ENCODE measurements at places on chromosomes 6 and 20. TPM values are rescaled to one million over a fixed set of nuclear protein-coding genes. Genes with fewer than 3 reads are reported as not detected.

SLC17A2 gene
- total RNA-seq = not detected

SRSF12 gene
- total RNA-seq = under 0.01 TPM

UNC93A gene
- not detected for total RNA-seq

NOP56 gene
- total RNA-seq = 130 TPM

TNF gene
- total RNA-seq = not detected

COQ3 gene
- 3.5 TPM for total RNA-seq

WFDC5 gene
- total RNA-seq = not detected

LTB gene
- not detected for total RNA-seq

MUCL3 gene
- total RNA-seq = not detected

TRIM39 gene
- 9.6 TPM for total RNA-seq

HUS1B gene
- not detected for total RNA-seq

ZC2HC1B gene
- not detected for total RNA-seq

SYNDIG1 gene
- total RNA-seq = 2.6 TPM

PTGIS gene
- 178 TPM for total RNA-seq
